ENCODE measurements at places on chromosomes 2 and 18.

DNA sequence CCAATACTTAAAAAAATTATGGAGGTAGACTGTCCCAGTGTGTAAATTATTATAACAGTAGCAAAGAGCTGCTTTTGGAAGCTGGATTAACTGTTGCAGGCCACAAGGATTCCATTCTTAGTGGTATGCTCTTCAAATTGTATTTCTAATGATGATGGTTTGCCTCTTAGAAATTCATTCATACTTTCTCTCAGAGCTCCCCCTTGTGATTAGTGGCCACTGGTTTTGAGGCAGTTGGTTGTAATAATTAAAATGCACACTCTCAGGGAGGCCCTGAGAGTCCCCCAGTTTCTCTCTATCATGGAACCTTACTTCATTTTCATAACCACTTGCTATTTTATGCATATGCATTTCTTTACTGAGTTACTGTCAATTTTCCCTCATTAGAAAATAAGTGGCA is 122.5 kb downstream of the PLA2R1 start:
- DNase-seq: no peak

DNA sequence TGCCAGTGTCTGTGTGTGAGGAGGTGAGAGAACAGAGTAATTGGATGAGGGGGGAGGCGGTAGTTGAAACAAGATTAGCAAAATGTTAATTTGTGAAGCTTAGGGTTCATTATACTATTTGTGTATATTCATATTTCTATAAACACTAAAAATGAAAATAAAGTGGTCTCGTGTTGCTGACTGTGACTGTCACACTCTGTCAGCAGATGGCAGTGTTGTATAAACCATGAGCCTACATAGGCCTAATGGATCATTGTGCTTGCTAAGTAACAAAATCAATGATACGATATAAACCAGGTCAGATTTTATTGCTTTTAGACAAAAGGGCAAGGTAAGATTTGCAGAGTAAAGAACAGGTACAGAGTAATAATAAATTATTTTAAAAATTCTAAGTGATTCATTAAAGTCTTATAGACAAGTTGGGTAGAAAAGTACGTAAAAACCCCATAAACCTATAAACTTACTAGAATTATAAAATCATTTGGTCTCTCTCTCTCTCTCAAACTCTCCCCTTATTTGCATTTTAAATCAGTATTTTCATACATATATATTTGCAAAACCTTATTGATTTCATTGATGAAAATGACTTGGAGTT is 182.7 kb downstream of the RPIA start:
- DNase-seq: peak; percentile 42

- no peak for DNase-seq
Observed at GRCh38 chr2:220320326-220320725, 692.9 kb downstream of the SLC4A3 start.

DNA sequence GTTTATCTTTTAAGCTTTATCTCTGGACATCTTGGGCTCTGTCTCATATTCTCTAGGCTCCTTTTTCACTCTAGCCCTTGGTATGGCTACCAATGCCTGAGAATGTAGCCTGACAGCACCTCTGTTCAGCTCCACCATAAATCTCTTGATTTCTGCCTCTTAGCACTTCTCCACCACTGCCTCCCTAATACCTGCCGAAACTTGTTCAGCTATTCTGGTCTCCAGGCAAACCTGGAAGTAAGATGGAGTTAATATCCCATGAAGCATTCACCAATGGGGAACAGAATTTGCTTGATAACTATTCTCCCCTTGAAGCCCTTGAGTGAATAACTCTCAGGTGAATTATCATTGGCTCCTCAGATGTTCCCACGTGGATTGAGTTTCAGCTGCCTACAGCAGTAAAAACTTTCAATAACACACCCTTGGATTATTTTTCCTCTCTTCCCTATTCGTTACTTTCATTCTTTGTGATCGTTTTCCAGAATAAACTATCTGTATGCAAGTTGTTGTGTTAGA is 145.6 kb downstream of the EVA1A start:
- DNase-seq: no peak

GRCh38 chr2:235098269-235098668 is 146.5 kb downstream of the SH3BP4 start:
- DNase-seq: no peak

DNA sequence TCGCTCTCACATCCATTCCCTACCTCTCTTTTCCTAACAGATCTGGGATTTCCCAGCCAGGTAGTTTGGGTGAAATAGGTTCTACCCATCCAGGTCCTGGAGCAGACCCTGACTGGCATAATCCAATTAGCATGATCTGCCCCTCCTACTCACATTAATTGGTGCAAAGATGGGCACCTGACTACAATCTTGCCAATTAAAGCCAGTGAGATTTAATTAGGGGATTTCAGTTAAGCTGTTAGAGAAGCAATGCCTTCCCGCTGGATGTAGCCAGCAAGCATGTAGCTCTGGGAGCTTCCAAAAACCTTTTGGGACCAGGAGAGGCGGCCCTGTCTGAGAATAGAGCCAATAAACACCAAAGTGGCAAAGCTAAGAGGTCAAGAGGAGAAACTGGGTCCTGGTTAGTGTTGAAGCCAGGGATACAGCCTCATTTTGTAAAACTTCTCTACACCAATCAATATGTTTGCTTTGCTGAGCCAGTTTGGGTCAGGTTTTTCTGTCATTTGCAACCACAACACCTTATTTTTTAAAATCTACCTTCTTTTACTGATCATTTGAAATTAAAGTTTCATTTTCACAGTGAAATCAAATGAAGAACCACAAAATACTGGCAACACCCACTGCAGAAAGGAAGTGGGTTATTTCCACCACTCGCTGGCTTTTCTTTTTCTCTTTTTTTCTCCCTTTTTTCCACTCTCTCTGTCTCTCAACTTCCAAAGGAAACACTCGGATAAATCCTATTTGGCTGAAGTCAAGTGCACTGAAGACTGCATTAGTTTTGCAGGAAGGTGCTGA is 3.2 kb upstream of the TTC39C start:
- DNase-seq: peak; percentile 45

DNA sequence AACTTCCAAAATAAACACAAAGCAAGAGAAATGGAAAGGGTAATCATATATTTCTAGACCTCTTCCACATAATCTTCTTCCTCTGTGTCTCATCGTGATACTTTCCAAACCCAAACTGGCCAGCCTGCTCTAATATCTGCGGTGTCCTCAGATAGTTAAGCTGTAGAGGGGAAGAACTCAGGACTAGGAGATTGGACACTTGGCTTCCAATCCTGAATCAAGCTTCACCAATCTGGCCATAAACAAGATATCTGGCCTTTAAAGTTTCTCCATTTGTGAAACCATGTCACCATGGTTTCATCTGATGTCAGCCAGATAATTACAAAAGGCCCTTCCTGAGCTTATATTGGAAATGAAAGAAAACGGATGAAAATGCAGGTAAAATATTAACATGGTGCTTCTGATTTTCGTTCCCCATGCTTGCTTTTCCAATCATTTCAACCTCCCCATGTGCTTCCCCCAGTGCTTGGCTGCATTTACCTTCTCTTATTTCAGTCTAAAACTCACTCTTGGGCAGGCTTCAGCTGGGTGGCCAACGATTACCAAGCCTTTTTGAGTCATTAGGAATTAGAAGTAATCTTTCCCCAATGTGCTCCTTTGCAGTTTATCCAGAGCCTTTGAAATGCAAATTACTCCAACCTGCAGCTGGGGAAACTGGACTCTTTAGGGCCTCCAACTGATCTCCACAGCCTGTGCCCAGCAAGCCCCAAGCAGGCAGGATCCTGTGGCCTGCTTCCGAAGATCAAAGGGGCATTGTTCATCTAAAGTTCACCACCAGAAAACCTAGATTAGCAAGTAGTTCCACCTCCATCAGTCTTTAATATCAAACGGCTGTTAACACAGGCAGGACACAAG is 44.5 kb upstream of the MYCN start:
- DNase-seq: no peak

- no peak for DNase-seq
Observed at GRCh38 chr18:79577451-79578395, 101.9 kb upstream of the CTDP1 start.

GRCh38 chr2:75503048-75503607 is 57.6 kb downstream of the EVA1A start:
- no peak for DNase-seq

- no peak for DNase-seq
Observed at GRCh38 chr2:176650838-176651555, 381.8 kb downstream of the MTX2 start.

GRCh38 chr2:6754419-6754818 is 111.3 kb downstream of the CMPK2 start:
- no peak for DNase-seq

DNA sequence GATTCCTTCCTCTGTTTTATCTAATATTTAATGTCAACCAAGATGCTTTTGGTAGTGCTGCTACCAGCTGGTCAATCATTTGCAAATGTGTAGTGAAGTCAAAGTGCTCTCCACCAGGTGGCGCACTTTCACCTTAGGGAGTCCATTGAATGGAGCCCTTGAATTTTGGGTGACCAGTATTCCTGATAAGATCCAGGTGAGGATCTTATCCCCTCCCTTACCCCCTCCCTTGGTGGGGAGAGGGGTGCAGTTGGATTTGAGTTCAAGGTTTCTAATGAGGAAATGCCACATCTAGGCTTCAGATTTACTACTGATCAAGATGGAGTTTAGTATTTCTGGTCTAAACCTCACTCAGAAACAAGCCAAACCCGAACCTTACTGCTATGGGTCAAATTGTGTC is 12.0 kb upstream of the E2F6 start:
- DNase-seq: peak; percentile 88

DNA sequence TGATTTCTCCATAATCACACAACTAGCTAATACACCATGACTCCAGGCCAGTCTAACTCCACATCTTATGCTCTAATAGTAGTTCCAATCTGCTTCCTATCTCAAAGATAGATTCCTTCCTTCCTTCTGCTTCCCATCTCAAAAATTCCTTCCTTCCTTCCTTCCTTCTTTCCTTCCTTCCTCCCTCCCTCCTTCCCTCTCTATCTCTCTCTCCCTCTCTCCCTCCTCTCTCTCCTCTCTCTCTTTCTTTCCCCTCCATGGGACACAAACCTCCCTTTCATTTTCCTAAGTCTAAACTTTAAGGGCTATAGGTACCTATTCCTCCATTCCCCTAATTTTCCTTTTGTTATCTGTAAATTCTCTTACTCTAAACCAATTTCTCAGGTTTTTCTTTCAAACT is 62.5 kb downstream of the CCDC88A start:
- no peak for DNase-seq

GRCh38 chr2:120551522-120551921 is 184.1 kb upstream of the GLI2 start:
- DNase-seq: no peak

- no peak for DNase-seq
Observed at GRCh38 chr18:69720422-69720821, 227.3 kb downstream of the CD226 start.

All from T-cell (primary cell).